ENCODE measurements at places on chromosomes 13 and 19.

DNA sequence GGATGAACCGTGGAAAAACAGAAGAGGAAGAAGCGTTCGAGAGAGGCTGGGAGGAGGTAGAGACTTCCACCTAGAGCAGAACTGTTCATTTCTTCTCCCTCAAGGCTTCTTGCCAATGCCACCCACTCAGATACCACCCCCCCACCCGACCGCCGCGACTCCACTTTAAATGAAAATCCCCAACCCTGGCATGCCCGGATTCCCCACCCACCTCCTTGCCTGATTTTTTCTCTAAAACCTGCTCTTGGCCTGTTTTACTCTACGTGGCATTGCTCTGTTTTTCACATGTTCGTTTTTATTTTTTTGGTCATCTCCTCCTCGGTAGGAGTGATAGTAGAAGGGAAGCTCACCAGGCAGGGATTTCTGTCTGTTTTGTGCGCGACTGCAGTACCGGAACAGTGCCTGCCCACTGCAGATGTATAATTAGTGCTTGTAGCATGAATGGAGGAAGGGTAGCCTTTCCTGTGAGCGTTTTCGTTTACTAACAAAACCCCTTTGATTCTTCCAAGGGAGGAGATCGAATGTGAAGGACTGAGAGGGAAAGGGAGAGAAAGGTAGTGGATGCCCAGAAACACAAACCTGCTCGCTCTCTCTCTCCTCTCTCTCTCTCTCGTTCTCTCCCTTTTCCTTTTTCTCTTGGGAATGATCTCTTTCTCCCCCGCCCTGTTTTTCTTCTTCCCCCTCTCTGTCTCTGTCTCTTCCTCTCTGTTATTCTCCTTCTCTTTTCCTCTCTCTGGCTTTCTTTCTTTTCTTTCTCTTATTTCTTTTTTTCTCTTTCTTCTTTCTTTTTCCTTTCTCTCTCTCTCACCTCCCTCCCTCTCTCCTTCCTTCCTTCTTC lies 2.2 kb downstream of the CD70 start:
- no peak for DNase-seq

DNA sequence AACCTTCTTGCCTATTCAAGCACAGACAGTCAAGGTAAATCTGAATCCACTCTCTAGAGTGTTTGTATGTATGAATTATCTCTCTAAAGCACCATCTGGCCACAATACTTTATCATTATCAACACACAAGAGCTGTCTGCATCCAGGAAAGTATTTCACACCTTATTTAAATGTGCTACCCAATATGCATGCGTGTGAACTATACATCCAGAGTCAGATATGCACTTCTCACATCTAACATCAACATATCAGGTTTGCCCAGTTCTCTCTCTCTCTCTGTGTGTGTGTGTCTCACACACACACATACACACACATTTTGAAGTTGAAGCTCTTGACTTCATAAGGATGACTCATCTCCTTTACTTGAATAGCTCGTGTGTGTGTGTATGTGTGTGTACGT lies 697.5 kb upstream of the PCDH20 start:
- DNase-seq = no peak

- no peak for DNase-seq
Observed at GRCh38 chr13:109118521-109118920, 489.1 kb downstream of the MYO16 start.

GRCh38 chr19:41416194-41416674 lies 10.9 kb downstream of the B3GNT8 start:
- no peak for DNase-seq

GRCh38 chr19:23409392-23410048 lies 14.2 kb upstream of the ZNF91 start:
- no peak for DNase-seq

DNA sequence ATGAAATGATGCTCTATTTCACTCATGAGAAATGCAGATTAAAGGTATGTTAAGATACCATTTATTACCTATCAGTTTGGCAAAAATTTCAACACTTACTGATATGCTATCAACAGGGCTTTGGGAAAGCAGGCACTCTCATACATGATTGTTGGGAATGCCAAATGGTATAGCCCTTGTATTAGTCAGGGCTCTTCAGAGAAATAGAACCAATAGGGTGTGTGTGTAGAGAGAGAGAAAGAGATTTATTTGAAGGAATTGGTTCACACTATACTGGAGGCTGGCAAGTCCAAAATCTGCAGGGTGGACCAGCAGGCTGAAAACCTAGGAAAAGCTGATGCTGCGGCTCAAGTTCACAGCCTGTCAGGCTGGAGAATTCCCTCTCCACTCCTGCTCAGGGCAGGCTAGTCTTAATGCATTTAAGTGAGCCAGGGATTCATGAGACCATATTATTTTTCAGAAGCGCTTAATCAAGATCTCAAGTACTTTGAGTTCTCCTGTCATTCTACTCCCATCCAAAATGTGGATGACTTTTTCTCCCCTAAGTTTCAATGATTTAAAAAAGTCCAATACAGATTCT lies 72.4 kb downstream of the NHLRC3 start:
- no peak for DNase-seq

GRCh38 chr13:101949681-101950080 lies 452.2 kb downstream of the FGF14 start:
- no peak for DNase-seq

- no peak for DNase-seq
Observed at GRCh38 chr19:48685583-48685982, 10.2 kb upstream of the FUT2 start.

DNA sequence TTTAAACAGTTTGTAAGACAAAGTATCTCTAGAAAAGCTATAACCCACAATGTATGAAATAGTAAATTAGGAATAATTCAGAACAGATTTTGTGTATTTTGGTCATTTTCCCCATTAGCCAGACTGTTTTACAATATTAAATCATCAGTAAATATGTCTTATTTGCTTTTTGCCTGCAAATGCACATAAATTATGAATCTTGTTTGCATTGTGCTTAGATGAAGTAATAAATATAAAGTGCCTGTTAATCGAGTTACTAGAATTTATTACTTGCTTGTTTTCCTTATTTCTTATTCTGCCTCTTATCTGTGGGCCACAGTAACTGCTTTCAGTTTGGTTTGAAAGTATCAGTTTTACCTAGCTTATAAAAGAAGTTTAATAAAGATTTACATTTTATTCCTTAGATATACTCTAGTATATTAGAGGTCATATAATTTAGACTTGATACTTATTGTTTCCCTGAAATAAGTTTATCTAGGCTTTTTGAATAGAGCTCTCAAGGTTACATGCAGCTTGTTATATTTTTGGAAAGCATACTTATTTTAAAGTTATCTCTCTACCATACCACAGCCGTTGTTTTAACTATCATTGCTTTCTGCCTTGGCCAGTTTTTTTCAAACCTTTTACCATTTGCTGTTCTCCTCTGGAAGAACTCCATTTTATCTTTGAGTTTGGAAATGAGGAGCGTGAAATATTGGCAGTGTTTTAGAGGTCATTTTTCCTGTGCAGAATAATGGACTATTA lies 238.0 kb downstream of the NBEA start:
- no peak for DNase-seq

- no peak for DNase-seq
Observed at GRCh38 chr13:27559719-27560118, 60.6 kb downstream of the LNX2 start.

DNA sequence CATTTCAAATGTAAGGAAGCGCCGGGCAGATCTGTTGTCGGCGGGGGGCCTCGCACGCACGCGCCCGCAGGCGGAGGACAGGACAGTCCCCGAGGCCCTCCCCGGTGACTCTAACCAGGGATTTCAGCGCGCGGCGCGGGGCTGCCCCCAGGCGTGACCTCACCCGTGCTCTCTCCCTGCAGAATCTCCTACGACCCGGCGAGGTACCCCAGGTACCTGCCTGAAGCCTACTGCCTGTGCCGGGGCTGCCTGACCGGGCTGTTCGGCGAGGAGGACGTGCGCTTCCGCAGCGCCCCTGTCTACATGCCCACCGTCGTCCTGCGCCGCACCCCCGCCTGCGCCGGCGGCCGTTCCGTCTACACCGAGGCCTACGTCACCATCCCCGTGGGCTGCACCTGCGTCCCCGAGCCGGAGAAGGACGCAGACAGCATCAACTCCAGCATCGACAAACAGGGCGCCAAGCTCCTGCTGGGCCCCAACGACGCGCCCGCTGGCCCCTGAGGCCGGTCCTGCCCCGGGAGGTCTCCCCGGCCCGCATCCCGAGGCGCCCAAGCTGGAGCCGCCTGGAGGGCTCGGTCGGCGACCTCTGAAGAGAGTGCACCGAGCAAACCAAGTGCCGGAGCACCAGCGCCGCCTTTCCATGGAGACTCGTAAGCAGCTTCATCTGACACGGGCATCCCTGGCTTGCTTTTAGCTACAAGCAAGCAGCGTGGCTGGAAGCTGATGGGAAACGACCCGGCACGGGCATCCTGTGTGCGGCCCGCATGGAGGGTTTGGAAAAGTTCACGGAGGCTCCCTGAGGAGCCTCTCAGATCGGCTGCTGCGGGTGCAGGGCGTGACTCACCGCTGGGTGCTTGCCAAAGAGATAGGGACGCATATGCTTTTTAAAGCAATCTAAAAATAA lies 18.2 kb downstream of the IL17D start:
- DNase-seq = no peak

GRCh38 chr13:109271555-109272541 lies 514.5 kb downstream of the IRS2 start:
- no peak for DNase-seq

DNA sequence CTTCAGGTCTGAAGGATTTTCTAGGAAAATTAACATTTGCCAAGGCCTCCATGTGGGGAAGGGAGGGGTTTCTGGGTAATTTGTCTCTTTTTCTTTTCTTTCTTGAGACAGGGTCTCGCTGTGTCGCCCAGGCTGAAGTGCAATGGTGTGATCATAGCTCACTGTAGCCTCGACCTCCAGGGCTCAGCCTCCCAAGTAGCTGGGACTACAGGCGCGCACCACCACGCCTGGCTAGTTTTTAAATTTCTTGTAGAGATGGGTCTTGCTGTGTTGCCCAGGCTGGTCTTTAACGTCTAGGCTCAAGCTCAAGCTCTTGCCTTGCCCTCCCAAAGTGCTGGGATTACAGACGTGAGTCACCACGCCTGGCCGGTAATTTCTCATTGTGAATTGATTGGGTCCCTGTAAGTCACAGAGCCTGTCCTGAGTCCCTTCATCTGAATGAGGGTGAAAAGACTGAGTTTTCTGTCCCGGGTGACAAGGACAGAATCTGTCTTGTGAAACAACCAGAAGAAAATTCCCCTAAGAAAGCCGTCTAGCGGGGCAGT lies 10.0 kb upstream of the SPC24 start:
- no peak for DNase-seq

- no peak for DNase-seq
Observed at GRCh38 chr19:49017041-49017665, at the start of gene LHB. Gene LHB (minus strand): TSS chr19:49017091. CDS start chr19:49017081, 10 bp downstream.

GRCh38 chr13:109126178-109126577 lies 496.8 kb downstream of the MYO16 start:
- DNase-seq = no peak

DNA sequence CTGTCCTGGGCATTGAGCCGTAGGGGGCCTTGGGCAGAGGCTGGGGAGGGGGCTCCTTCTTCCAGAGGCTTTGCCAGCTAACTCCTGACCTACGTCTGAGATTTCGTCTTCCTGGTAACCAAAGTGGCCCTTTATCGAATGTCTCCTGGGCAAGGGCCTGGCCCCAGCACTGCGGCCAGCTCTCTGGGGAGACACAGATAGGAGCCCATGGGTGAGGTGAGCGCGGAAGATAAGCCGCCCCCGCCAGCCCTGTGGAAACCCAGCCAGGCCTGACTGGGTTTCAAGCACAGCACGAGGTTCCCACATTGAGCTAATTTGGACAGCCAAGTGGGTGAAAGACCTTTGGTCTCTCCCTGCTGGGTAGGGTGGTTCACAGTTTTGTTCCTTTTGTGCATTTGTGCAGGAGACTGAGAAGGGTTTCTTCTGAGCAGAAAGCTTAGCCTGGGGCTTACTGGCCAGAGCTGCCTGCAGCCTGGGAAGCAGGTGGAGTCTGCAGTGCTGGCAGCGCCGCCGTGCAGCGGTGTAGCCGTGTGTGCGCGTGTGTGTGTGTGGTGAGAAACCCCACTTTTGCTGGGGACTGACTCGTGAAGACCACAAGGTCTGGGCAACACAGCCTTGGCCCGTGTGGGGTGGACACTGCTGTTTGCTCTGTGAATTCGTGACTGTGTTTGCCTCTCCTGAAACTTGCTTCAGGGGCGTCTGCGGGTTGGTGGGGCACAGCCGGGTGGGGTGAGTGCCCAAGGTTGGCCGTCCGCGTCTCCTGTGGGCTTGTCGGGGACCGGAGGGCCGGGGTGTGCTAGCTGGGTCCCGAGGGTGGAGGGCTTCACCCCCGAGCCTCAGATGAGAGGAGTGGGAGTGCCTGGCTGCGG lies 2.5 kb downstream of the BSG start:
- no peak for DNase-seq

DNA sequence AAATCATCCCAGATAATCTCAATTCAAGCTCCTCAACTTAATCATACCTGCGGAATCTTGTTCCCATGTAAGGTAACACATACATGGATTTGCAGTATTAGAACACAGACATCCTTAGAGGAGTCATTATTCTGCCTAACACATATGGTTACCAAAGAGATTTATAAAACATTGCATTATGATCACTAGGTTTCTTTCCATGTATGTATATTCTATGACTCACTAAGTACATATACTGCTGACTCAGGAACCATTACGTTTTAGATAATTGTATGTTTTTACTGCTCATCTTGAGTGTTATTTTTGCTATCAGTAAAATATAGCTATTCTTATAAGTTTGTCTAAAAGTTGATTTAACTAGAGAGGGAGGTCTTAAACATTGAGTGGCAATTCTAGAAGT lies 182.9 kb downstream of the SLITRK6 start:
- no peak for DNase-seq

DNA sequence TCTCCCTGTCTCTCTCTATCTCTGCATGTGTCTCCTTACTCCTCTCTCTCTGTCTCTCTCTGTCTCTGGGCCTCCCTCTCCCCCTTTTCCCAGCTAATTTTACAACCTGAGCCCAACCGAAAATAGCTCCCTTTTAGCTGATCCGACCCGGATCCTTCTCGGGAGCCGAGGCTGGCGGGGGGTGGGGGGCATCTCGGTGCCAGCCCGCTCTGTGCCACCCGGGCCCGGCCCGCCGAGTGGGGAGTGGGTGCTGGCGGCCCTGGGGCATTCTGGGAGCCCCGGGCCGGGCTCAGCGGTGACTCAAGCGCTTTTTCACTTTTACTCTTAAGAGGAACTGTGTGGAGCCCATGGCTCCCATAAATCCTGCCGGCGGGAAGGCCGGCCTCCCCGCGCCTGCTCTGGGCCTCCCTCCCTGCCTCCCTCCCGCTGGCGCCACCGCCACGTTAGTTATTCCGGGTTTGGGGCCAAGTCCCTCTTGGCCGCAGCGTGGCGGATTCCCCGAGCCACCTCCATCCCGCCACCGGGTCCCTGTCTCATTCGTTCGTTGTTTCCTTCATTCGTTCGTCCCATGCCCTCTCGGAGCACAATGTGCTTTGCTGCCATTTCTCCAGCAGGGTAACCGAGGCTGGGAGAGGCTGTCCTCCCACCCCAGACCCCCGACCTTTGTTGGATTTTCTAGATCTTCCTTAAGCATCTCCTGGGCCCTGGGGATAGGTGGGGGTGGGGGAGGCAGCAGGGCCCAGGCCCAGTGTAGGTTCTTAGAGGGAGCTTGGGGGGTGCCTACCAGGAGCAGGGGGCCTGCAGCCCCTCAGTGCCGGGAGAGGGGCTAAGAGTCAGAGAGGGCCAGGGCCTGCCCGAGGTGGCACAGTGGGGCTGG lies 3.2 kb downstream of the NFIC start:
- DNase-seq = no peak

All from stimulated activated CD8-positive, alpha-beta memory T cell treated with anti-CD3 and anti-CD28 coated beads, Interleukin-4, amount 100 ng/mL, for 1 hour (primary cell).